ENCODE measurements at places on chromosomes 13 and 19.

- no peak for DNase-seq
Observed at GRCh38 chr13:112061367-112062061, 5.4 kb upstream of the SOX1 start.

DNA sequence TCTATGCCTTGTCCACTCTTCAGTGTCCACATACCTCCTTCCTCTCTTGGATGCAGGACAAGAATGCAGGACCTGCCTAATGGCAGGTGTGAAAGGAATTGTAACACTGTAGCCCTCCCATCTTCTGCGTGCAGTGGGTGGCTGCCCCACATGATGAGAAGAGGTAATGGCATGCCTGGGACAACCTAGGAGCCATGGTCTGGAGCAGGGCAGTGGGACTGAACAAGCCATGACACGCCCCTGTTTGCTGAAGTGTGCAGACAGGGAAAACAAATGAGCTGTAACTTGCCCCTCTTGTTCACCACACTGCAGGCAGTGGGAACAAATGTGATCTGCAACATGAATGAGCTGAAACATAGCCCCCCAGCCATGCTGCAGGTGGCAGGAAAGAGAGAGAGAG lies 192.2 kb downstream of the PCDH17 start:
- DNase-seq = no peak

GRCh38 chr13:43924549-43925245 lies 45.0 kb downstream of the LACC1 start:
- no peak for DNase-seq

- DNase-seq = no peak
Observed at GRCh38 chr13:30305456-30305970, 1.8 kb downstream of the KATNAL1 start.

GRCh38 chr19:5698635-5699422 lies 8.7 kb downstream of the RPL36 start:
- DNase-seq = no peak

DNA sequence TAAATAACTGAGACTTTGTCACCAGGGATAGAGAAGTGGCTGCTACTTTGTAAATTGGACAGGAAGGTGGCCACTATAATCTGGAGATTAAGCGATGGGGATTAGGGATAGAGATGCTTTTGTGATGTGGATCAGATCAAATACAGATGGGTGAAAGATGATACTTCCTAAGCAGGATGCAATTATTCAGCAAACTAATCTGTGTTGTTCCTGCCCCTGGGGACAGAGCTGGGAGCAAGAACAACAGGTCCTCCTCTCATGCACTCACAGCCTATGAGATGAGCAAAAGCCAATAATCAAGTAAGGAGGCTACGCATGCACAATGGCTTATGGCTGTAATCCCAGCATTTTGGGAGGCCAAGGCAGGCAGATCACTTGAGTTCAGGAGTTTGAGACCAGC lies 4.6 kb downstream of the RGL3 start:
- DNase-seq = no peak

DNA sequence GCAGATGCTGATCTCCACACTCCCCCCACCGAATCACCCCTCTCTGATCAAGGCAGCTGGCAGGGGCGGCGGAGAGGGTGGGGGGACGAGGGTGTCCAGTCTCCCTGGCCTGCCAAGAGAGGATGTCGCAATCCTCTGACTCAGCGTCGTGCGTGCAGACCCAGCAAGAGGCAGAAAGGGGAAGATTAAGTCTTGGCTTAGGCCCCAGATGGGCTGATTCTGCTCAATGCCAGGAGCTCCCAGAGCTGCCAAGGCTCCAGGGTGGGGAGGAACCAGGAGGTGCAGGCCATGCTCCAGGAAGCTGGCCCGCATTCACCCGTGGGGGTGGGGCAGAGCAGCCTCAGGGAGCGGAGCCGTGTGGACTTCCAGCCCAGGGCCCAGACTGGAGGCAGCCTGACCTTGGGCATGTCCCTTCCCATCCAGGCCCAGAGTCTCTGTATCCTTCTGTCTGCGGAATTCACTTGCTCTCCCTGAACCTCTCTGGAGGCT lies 6.6 kb upstream of the BCL3 start:
- no peak for DNase-seq

DNA sequence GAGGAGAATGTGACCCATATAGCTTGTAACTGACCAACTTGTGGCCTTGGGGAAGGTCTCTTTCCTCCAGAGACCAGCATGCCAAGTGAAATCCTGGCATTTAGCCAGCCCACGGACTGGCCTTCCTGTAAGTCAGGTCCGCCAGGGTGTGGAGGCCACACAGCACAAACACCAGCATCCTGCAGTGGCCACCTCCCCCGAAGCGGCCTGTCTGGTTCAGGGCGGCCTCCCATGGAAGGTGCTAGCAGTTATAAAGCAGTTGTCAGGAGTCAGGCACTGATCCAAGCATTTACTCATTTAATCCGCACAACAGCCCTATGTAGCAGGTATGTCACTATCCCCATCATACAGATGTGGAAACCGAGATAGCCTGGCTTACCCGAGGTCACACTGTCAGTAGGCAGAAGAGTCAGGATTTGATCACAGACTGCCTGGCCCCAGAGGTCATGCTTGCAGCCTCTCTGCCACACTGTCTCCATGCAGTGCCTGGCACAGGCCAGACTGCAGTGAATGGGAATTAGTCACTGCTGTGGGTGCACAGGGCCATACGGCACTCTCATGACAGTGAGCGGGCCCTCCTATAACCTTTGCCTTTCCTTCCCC lies 36.7 kb downstream of the CAPN12 start:
- no peak for DNase-seq

DNA sequence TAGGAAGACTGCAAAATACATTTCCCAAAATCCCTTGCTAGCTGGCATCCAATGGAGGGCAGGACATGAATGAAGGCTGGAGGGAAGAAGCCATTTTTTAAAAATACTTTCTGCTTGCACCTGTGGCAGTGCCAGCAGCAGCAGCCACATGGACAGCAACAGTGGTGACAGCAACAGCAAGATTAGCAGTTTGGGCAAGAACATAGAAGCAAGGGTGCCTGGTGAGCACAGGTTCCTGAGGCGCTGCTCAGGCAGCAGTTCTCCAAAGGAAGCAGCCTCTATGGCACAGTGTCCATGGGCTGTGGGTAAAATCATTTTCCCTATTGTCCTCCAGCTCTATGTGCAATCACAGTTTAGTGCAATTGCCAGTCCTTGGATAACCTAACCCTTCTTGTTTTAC lies 1.3 kb upstream of the FAM216B start:
- no peak for DNase-seq

- DNase-seq = no peak
Observed at GRCh38 chr13:91167706-91168385, 179.6 kb upstream of the MIR17HG start.

DNA sequence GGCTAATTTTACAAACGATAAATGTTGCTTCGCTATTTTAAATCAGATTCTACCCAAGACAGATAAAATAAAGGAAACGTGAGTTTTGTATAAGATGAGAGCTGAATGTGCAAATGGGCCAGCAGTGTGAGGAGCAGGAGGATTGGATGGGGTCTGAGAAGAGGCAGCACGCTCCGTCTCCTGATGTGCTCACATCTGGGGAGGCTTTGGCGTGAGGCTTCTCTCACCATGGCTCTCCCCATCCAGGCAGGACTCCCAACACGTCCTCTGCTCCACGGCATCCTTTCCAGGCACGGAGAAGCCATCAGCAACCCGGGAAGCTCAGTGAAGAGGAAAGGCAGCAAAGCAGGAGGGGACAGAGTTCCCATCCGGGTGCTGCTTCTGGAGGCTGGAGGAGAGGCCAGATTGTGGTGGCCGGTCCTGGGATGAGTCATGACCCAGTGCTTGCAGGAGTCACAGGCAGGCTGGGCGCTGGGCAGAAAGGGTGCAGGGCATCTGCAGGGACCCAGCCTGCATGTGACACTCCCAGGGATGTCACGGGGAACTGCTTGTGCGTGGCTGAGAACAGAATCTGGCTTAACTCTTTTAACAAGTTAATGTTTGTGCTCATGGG lies 47.5 kb downstream of the ZNF536 start:
- no peak for DNase-seq

DNA sequence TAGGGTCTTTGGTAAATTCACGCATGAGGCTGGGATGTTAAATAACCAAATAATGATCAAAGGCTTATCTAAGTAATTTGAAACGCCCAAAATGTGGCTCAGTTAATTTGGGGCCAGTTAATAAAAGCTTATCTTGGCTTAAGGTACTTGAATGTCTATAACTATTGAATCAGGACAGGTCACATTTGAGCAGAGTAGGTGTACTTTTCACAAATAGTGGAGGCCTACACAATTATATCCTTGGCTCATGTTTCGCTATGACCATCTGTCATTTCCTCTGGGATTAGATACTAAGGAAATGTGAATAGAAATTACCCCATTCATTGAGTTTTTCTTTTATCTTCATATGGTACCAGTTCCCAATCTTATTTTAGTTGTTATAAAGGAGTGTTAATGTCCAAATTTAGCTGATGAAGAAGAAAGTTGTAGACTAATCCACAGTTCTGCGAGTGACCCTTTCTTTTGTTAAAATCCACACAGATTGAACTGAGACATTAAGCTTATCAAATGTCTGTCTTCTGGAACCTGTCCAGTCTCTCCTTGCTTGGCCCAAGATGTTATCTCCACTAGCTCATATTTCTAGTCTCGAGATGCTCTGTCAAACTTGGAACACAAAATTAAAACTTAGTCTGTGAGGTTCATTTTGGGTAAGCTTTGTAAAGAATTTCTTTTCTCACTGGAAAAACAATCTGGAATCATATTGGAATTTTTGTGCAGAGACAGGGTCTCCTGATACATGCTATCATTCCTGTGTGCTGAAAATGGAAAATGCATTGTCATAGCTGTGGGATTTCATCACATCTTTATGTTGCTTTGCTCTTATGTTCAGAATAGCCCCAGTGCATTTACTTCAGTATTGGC lies 31.0 kb downstream of the SLAIN1 start:
- DNase-seq = no peak

GRCh38 chr13:41613984-41614661 lies 156.8 kb downstream of the RGCC start:
- no peak for DNase-seq

DNA sequence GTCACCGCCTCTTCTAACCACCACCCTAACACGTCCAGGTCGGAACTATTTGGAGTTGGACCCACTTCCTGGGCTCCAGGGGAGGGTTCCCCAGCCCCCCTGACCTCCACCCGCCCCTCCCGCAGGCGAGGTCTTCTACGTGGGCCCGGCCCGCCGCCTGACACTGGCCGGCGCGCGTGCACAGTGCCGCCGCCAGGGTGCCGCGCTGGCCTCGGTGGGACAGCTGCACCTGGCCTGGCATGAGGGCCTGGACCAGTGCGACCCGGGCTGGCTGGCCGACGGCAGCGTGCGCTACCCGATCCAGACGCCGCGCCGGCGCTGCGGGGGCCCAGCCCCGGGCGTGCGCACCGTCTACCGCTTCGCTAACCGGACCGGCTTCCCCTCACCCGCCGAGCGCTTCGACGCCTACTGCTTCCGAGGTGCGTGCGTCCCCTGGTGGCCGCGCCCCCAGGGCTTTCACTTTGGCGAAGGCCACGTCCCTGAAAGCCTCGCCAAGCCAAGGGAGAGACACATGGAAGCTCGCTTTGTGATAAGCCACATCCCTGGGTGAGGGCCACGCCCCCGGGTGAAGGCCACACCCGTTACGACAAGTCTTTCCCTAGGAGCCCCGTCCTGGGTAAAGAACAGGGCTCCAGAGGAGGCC lies 13.2 kb downstream of the NCAN start:
- no peak for DNase-seq

DNA sequence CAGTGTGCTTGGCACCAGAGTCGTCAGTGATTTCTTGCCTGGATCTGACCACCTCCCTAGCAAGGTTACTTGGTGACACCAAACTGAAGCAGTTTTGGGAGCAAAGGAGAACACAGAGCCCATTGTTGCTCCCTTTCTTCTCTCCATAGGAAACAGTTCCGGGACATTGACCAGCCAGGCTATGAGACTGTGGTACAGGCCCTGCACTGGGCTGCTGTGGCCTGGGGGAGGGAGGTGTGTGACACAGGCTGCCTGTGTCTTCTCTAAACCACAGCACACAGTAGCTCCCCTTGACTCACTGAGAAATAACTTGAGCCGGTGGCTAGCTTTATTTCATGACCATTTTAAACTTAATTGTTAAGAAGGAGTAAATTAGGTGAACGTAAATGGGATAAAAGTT lies 214.8 kb upstream of the UBL3 start:
- no peak for DNase-seq

GRCh38 chr19:17183858-17184321 lies 31.3 kb upstream of the USE1 start:
- DNase-seq = no peak

DNA sequence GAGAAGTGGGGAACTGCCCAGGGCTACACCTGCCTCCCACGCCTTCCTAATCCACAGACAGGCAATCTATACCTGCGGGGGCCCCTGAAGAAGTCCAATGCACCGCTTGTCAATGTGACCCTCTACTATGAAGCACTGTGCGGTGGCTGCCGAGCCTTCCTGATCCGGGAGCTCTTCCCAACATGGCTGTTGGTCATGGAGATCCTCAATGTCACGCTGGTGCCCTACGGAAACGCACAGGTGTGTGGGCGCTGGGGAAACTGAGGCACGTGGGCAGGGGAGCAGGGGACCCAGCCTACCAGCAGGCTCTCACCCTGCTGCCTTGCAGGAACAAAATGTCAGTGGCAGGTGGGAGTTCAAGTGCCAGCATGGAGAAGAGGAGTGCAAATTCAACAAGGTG lies 1.4 kb downstream of the IFI30 start:
- DNase-seq = no peak

GRCh38 chr19:16361926-16362325 lies 37.3 kb downstream of the KLF2 start:
- no peak for DNase-seq

DNA sequence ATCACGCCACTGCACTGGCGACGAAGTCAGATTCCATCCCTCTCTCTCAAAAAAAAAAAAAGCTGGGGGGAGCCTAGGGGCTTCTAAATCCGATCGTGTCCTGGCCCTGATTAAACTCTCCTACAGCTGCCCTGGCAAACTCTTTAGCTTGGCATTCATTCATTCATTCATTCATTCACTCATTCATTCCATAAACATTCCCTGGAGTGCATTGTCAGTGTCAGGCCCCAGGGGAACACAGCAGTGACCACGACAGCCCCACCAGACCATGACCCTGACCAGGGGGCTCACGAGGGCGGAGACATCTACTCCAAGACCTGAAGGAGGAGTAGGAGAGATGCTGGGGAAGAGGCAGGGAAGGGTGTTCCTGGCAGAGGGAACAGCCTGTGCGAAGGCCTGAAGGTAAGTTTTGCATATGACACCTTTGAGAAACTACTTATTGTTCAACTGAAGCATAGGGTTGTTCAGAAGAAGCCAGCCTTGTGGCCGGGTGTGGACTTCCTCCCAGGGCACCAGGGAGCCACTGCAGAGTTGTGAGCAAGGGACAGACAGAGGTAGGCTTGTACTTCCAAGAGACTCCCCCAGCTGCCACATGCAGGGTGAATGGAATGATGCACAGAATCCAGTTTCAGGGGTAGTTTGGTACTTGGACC lies 24.5 kb downstream of the CEACAM16 start:
- DNase-seq = no peak

GRCh38 chr19:14089662-14090508 lies 666 bp downstream of the SAMD1 start:
- DNase-seq = no peak

Measured in NCI-H1417 treated with DMSO at 0.1 percent for 48 hours (cell line).